NCI-H526 (cell line): ENCODE measurements at places on chromosomes 2 and 18.

- no peak for DNase-seq
These were observed 24.6 kb upstream of the CREB1 start for GRCh38 chr2:207505171-207505570.

DNA sequence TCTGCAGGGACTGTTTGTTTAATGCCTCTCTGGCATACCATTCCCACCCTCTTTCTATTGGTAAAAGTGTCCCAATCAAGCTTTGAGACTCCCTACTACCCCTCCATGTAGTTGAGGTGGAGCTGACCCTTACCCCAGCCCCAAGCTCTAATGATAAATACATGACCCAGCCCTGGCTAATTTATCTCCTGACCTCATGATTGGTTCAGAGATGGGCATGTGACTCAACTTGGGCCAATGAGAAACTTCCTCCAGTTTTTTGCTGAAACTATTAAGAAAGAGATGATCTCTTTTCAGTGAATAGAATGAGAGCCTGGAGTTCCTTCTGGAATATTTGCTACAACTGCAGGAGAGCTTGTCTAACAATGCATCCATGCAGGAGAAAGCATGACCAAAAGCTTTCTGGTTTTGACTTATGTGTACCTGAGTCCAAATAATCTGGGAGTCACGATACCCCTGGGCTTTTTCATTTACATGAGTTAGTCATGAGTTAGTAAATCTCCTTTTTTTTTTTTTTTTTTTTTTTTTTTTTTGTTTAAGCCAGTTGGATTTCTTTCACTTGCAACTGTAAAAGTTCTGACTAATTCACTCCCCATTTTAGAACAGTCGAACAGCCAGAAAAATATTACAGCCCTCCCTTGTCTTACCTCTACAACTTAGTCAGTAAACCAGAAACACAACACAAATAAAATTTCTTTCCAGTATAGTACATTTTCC, 66.5 kb upstream of the TLK1 start:
- DNase-seq, result no peak

- DNase-seq, result no peak
These were observed 1919.8 kb downstream of the SUCLG1 start for GRCh38 chr2:82539280-82539621.

DNA sequence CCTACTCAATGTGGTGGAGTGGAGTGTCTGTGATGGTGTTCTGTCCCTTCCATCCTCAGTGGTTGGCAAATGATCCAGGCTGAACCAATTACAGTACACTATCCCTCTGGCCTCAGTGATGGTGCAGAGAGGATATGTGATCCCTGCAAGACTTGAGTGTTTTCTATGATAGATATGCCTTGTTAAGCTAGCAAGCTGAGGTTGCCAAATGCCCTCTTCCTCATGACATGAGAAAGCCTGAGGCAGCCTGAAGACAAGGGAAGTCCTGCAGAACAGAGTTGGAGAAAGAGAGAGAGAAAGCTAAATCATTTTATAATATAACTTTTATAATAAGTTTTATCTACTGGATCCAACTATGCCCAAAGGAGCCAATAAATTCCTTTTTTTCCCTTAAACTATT, 41.6 kb upstream of the GORASP2 start:
- DNase-seq, result no peak

DNA sequence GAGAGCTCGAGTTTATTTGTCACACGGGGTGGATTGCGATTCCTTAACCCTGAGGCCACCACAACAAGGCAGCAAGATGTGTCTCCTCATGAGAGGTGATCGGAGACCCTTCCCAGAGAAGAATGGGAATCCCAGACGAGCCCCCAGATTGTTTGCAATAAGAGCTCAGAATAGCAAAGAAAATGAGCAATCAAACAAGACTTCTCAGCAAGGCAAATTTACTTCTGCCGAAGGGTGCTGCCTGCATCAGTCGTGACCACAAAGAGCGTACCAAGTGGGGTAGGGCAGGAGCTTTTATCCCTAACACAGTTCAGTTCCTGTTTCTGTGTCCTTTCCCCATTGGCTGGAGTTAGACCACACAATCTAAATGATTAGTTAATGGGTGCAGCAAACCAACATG, 237.5 kb upstream of the SYT4 start:
- no peak for DNase-seq

DNA sequence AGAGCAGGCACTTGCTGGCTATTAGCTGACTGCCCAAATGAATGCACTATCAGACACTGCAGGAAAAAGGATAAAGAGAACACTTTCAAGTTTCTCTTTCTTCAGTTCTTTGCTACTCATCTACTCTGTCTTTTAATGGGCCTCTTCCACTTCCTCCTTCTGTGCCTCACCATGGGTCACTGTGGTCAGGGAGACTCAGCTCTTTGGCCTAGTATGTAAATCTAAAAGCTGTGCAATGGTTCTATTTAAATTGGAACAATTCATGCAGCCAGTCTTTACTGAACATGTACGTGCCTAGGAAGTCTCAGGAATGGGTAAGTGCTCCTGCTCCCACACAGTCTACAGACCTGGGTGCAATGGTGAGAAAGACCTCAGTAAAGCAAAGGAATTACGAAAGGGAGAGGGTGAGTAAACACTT, 79.1 kb upstream of the DNMT3A start:
- DNase-seq, result no peak

DNA sequence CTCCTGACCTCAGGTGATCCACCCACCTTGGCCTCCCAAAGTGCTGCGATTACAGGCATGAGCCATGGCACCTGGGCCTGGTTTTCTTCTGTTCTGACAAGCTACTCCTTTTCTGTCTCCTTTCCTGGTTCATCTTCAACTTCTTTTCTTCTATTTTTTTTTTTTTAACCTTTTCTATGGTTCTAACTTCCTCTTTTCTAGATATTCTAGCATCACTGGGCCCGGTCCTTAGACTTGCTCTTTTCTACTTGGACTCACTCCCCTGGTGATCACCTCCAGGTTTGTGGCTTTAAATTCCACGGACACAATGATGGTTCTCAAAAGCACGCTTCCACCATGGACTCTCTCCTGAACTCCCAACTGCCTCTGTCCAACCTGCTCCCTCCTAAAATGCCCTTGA, 2.0 kb downstream of the EIF2AK2 start:
- DNase-seq, result no peak

- no peak for DNase-seq
These were observed 73.7 kb downstream of the CDK15 start for GRCh38 chr2:201879996-201880395.

DNA sequence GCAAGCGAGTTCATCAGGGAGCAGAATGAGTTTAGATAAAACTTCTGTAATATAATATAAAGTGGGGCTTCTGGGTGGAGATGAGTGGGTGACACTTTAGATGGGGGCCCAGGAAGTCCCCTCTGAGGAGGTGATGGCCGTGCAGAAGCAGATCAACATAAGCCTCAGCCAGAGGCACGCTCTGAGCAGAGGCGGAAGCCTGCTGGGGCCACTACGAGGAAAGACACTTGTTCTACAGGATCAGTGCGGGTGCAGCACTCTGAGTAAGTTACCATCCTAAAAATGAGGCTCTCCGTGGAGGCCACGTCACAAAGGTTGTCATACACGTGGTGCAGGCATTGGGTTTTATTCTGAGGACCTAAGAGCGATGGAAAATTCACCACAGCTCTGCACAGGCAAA, 22.3 kb downstream of the TMEM18 start:
- DNase-seq, result no peak

- no peak for DNase-seq
These were observed 88.3 kb downstream of the KCNS3 start for GRCh38 chr2:17966798-17967197.

DNA sequence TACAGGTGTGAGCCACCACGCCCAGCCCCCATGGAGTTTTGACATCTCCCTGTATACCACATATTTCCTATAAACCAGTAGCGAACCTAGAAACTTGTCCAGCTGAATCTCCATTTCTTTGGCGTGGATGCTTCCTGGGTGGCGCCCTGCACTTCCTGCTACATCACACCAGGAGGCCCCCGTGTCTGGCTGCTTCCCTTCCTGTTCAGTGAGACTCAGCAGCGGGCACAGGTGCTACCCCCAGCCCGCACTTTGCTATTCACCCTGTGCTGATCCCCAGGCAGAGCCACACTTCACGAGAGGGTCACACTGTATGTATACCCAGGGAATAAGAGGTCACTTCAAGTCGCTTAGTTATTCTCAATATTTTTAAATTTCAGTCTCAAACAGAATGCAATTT, 35.0 kb downstream of the CYP27C1 start:
- DNase-seq, result no peak

DNA sequence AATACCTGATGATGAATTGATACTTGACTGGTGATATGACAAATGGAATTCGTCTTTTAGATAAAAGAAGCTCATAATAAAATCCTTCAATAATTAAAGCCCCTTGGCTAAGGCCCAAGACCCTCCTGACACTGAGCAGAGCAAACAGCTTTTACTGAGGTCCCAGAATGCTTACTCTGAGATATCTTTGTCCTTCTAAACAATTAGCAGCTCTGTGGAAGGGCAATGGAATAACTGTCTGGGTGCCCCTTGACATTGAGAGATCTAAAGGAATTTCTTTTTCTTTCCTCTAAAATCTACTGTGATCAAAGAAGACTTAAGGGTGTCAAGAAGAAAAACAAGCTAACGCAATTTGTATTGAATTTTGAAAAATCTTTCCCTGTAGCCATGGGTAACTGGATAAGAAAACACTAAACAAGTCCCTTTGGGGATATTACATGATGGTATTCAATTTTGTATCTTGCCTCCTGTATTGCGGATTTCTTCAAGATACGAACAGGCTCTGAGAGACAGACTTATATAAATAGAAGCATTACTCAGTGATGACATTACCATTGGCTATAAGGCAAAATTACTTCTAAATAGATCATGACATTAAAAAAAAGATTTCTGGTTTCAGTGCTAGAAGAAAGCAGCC, 128.8 kb downstream of the MREG start:
- DNase-seq, result no peak

DNA sequence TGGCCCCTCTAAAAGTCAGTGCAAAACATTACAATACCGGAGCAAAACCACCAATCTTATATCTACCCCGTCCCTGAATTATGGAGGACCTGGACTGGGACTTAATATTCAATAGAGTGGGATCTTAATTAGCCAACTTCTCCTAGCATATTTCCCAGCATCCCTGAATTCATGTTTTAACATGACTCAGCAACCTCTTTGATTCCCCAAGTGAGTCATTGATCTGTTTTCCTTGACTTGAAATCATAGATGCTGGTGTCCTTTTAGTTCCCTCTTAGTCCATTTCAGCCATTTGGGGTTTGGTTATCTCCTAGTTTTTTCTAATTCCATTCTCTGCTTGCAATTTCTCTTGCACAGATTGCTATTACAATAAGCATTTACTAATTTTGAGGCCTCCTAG, 677.7 kb upstream of the CELF4 start:
- DNase-seq, result no peak

DNA sequence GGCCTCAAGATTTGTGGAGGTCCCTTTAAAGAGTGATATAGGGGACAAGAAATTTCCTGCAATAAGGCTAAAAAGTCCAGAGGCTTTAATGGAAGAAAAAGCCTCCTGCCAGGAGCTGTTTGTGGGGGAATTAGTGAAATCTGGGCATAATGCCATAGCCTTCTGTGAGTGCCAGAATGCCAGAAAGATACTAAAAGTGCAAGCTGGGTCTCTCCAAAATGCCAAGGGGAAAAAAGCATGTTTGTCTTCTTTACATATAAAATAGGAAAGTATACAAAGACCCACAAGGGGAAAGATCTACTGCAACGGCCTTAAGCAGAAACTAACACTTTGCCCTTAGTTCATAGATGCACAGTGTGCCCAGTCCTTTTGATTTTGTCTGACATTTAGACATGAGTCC, 647.7 kb upstream of the ZNF804A start:
- no peak for DNase-seq

DNA sequence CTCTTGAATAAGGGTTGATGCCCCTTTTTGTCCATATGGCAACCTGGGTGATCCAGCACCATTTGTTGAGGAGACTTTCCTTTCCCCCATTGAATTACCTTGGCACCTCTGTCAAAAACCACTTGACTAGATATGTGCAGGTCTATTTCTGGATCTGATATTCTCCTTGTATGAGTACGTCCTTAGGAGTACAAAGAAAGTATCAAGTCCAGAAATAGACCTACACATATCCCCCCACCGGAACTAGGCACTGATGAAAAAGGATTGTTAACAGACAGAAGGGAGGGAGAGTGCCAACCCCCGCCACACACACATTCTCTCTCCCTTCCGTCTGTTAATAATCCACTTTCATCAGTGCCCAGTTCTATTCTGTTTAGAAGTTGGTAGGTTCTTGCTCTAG, 225.0 kb downstream of the TMEM163 start:
- DNase-seq, result no peak

DNA sequence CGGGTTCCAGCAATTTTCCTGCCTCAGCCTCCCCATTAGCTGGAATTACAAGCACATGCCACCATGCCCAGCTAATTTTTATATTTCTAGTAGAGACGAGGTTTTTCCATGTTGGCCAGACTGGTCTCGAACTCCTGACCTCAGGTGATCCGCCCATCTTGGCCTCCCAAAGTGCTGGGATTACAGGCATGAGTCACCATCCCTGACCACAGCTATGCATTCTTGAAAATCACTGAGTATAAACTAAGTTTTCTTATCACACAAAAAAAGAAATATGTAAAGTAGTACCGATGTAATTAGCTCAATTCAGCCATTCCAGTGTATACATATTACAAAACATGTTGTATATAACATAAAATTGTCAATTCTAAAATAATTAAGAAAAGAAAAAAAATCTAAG, 232.7 kb downstream of the MBD2 start:
- no peak for DNase-seq

GRCh38 chr18:57891707-57892391, 88.7 kb upstream of the ATP8B1 start:
- no peak for DNase-seq

- DNase-seq, result no peak
These were observed 5.4 kb upstream of the CNDP1 start for GRCh38 chr18:74528913-74529312.

DNA sequence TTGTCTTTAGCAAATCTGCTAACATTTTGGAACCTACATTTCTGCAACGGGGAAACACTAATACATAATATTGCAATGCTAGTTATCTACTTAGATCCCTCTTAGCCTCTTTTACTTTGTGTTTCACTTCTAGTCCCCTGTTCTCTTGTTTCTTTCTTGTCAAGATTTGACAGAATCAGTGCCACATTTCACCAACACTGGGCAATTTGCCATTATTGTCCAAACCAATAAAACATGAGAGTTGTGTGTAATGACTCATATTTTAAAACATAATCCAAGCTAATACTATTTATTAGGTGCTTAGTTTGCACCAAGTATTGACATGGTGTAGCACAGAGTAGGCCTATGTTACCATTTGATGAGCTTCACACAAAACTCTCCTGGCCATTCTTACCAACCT, 33.7 kb upstream of the ACVR1C start:
- DNase-seq, result no peak

DNA sequence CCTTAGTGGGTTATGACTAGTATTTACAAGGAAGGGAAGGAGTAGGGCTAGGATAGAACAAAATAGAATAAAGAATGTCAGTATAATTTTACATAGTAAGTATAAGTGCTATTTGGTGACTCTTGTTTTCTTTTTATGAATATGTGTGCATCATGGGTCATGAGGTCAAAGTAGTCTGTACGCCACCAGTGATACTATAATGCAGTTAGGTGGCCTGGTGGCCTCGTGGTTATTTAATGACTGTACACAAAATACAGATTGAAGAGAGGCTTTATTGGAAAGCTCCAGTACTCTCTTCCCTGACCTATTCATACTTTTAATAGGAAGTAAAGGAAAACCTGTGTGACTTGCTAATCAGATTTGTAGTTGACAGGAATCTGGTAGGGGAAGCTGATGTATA, 27.3 kb downstream of the CAB39 start:
- DNase-seq, result no peak

GRCh38 chr2:60148716-60149115, 404.7 kb downstream of the BCL11A start:
- no peak for DNase-seq
